ENCODE measurements at places on chromosomes 1 and 21.
A peak's percentile ranks its signal among the peaks of the same experiment; 100 is the strongest.

DNA sequence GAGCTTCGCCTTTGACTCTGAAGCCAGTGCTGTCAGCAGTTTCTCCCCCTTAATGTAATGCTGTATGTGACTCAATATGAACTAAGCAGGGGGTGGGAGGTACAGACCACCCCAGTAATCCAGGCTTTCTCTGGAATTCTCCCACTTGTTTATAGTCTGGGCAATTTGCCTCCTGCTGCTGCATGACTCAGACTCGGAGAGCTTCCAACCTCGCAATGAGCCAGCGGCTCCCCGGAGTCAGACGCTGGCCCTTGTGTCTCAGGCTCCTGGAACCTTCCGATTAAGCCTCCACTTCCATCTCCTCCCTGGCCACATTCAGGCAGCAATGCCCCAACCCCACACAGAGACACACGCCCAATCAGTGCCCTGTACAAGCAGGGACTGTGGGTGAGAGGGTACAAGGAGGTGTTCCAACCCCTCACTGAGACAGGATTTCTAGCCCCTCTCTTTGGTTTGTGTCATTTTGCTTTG is 471.7 kb upstream of the VAMP3 start:
- DNase-seq: peak; percentile 85

DNA sequence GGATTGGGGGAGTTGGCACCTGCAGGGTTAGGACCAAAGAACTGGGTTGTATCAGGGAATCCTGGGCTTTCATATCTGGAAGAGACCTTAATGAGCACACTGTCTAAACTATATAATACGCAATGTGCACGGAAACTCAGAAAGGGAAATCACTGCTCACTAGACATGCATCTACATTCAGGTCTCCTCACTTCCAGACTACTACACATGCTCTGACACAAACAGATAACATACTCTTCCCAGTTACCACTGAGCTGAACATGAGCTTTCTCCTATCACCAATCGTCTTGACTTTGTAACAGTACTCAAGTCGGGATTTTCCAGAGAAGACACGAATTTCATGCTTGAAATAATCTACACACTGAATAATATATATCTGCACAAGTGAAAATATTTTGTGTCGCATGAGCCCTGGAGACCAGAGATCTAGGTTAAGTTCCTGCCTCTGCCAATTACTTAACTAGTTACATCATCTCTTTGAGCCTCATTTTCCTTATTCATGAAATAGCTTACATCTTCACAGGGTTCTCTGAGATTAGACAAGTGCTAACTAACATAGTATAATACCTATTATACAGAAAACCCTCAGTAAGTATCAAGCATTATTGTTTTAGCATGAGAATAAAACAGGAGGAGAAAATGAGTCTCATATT is 101.1 kb downstream of the JAK1 start:
- no peak for DNase-seq

GRCh38 chr1:226882631-226883409 is 12.4 kb downstream of the PSEN2 start:
- no peak for DNase-seq

DNA sequence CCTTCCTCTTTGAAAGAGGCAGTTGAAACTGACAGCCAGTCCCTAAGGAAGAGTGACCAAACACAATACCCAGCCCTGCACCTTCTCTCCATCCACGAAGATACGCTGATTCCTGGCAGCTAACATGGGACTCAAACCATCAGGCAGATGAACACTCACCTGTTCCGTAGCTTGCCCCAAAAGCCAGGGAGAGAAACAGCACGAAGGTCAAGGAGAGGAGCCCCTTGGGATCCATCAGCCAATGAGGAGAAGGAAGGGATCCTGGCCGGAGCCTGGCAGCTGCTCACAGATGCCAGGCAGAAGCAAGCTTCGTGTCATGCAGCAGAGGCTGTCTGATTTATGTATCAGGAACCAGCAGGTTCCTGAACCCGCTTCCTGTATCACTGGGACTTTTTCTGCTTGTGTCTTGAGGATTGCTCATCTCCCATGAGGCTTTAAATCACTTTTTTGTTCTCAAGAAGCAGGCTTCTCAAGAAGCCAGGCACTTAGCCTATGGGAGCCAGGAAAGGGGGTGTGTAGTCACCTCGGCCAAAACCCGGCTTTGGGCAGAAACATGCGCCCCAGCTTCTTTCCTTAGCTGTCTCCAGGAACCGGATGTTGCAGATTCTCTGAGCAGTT is at the start of gene SLAMF1:
Gene SLAMF1 (minus strand): TSS at position 334 of the 618 bp plus-strand sequence. CDS start 99 bp downstream, at position 235.
- DNase-seq: no peak

DNA sequence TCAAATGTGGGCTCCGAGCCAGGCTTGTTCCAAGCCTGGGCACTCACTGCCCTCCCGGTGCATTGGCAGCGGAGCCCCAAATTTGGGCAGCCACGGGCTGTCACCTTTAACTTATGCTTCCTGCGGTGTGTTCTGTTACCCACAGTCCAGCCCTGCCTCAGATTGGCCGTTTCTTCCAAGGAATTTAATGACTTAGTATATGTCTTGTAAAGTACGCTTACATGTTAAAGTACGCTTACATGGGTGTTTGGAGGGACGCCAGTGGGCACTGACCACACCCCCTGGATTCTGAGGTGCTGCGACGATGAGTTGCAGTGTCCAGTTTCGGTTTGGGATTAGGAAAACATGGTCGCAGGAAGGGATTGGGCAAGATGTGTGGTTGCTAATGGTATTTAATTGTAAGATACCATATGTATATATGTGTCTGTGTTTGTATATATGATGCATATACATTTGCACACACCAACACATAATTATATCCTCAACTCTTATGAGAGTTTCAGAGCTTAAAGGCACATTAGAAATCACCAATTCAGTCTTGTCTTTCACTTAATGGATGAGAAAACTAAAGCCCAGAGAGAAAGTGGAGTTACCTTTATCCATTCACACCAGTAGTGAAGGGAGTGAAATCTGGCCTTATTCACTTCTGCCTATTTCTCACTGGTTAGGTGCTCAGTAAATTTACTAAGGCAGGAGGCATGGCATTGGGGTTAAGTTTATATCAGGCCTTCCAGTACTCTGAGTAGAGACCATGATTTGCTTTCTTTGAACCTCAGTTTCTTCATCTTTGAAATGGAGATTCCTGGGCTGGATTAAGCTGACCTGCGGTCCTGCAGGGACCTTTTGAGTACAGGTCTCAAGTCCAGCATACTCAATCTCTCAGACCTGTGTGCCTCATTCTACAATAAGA is 1.0 kb downstream of the SMYD2 start:
- DNase-seq: peak; percentile 44

GRCh38 chr1:58157256-58157655 is 389.3 kb downstream of the OMA1 start:
- no peak for DNase-seq

DNA sequence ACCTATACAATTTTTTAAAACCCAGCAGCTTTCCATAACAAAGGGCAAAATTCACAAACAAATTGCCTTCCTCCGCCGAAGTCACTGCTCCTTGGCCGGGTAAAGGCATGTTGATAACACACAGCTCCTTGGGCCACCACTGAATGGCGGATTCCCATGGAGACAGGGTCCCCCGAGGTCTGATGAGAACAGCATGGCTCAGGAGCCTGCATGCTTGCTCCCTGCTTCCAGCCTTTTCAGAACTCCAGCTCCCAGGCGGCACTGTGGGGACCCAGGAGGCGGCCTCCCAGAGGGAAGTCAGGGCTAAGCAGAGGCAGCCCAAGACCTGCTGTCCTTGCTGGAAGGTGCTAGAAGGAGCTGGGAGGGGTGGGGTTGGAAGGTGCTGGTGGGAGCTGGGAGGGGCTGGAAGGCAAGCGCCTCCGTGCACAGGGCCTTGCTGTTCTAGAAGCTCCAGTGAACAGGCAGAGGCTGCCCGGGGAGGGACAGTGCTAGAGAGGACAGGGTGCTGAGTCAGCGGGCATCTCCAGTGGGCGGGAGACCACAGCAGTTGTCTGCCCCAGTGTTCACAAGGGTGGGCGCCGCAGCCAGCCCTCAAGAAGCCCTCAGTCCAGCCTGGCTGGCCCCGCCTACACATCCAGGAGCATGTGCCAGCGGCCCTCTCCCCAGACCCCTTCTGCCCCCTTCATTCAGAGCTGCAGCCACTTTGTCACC is 35.1 kb downstream of the PRDM16 start:
- no peak for DNase-seq

DNA sequence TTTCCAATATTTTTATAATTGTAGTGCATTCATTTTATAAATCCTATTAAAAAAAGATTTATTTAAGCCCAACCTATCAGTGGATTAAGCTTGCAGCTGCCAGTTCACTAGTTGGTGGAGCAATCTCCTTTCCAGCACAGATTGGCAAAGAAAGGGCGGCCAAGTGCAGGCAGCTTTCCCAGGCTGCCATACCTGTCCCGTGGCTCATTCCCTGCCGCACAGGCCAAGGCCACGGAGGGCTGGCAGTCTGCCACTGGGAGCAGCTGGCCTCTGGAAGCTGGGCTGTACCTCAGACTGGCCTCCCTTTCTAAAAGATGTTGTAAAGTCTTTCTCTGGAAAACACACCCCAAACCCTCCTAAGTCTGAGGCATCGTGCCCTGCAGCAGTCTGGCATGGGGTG is 74.2 kb downstream of the SIM2 start:
- no peak for DNase-seq

- DNase-seq: no peak
Observed at GRCh38 chr1:109559995-109560394, 11.6 kb downstream of the GNAI3 start.

DNA sequence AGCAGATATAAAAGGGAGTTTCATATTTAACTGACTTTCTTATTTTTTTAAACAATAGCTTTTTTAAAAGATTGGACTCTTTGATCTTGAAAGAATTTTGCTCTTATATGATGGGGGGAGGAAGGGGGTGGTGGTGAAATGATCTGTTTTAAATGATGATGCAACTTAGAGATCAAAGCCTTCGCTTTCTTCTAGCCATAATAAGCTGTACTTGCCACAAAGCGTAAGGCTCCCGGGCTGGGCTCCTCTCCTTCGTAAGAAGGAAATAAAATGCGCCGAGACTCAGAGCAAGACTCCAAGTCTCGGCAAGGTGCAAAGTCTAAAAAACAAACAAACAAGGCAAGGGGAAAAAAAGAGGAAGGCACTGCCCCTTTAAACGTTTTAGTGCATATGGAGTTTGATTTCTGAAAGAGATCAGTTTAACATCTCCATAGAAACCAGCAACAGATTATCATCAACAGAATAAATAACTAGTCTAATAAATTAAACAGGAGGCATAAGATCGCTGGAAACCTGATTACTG is 3.3 kb downstream of the CASZ1 start:
- DNase-seq: peak; percentile 35

DNA sequence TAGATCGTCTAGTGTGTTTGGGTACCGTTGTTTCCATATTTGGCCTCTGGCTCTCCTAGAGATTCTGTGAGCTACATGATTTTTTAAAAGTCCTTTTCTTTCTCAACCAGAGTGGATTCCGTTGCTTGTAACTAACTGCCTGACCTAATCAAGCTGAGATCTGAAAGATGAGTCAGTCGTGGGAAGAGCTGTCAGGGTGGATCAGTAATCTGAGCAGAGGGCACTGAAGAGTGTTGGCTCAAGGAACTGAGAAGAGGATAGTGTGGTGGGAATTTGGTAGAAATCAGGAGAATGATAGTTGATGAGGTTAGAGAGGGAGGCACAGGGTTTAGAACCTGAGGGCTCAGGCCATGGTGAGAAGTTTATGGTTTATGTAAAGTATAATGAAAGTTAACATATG is 52.2 kb downstream of the TRAF5 start:
- peak; percentile 11 for DNase-seq

GRCh38 chr1:205961991-205962820 is 18.9 kb upstream of the SLC26A9 start:
- DNase-seq: no peak

DNA sequence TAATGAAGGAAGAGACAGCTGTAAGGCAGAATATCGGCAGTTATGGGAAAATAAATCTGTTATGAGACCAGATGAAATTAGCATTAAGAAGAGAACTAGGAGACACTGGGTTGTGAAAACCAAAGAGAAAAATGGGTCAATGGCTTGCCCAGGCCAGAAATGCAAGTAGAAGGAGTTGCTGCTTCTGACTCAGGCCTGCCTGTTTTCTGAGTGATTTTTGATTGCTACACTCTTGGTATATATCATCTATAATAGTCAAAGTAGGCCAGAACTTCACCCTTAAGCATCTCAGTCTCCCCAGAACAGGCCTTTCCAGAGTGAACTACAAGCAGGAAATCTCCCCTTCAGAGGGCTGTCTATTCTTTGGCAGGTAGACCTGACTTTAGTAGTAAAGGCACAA is 107.0 kb downstream of the NRIP1 start:
- no peak for DNase-seq

GRCh38 chr21:44390886-44391285 is 37.5 kb downstream of the TRPM2 start:
- no peak for DNase-seq

DNA sequence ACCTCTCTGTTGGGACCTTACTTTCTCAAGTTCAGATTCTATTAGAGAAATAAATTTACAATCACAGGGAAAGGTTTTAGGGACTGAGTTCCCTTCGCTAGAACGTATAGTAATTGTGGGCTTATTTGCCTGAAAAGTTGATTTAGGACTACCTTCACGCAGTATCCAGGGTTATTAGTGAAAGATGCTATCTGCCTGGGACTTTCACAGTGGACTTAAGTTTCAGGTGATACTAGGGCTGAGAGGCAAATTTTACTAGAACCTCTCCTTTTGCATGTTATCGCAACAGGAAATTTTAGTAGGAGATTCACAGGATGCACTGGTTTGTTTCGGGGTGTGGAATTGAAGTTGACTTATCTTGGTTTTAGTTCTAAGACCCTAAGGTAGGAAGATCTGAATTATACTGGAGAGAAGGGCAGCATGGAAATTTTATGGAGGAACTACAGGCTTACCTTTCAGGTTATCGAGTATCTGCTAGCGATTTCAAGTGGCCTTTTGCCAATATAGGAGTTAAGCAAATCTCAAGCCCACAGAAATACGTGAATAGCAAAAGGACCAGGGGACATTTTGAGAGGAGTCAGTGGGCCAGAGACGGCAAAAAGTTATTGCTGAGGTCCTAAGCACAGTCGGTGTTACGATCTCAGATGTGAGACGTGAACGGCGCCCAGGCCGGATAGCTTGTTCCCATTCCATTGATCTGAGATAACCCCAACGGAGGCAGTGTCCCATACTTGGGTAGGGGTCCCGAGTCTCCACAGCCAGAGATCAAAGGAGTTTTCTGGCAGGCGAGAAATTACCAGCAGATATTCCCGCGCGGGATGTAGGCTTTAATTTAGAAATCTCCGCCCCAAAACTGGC is 723 bp upstream of the GNAI3 start:
- peak; percentile 30 for DNase-seq

DNA sequence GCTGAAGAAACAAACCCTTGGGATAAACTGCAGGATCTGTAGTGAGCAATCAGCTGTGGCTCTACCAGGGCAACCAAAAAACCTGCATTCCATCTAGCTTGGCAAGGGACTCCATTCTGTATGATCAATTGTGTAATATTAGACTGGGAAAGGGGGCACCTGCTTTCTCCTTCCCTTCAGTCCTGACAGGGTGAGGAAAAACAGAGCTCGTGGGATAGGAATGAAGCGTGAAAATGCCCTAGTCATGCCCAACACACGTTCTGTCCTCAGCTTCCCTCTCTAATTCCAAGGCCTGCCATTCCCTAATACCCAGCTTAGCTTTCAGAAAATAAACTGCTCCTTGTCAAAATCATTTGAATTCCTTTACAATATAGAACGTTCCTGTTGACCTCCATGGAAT is 442.3 kb downstream of the PLPP3 start:
- DNase-seq: peak; percentile 6

- DNase-seq: no peak
Observed at GRCh38 chr1:6688001-6688400, 13.6 kb downstream of the DNAJC11 start.

Data from ELF-1 (cell line).